Stimulated activated CD4-positive, alpha-beta T cell treated with anti-CD3 and anti-CD28 coated beads, Interleukin-4, amount 100 ng/mL, for 4 hours (primary cell): ENCODE measurements at places on chromosomes 5 and 9.

DNA sequence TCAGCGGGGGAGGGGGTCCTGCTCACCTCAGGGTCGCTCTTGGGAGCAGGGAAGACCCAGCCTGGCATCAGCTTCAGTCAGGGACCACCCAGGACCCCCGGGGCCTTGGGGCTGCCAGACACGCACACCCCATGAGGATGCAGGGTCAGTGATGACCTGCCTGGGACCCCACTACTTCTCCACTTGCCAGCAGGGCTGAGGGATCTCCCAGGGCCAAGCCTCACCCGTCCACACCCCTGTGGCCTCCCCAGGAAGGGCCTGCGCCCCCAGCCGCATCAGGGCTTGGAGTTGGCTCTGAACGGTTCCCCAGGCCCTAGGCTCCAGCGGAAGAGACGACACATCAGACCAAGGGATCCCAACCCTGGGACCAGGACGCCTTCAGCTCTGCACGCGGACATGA lies 33.7 kb downstream of the SLC12A7 start:
- DNase-seq, result no peak

GRCh38 chr5:73300337-73301207 lies 127.6 kb downstream of the TMEM174 start:
- no peak for DNase-seq

DNA sequence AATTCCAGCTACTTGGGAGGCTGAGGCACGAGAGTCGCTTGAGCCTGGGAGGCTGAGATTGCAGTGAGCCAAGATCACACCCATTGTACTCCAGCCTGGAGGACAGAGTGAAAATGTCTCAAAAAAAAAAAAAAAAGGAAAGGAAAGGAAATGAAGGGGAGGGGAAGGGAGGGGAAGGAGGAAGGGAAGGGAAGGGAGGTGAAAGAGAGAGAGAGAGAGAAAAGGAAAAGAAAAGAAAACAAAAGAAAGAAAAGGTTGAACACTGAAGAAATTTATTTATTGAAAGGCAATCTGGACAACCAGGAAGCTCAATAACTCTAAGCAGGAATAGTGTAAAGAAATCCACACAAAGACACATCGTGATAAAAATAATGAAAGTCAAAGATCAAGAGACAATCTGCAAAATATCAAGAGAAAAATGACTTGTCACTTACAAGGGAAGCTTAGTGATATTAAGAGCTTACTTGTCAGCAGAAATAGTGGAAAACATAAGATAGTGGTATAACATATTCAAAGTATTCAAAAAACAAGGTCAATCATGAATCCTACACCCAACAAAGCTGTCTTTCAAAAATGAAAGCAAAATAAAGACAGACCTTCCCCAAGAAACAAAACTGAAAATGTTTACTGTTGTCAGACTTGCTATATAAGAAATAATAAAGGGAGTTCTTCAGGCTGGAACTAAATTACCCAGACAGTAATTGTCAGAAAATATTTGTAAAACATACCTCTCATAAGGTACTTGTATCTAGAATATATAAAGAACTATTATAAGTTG lies 10.9 kb upstream of the RIMOC1 start:
- DNase-seq, result no peak

DNA sequence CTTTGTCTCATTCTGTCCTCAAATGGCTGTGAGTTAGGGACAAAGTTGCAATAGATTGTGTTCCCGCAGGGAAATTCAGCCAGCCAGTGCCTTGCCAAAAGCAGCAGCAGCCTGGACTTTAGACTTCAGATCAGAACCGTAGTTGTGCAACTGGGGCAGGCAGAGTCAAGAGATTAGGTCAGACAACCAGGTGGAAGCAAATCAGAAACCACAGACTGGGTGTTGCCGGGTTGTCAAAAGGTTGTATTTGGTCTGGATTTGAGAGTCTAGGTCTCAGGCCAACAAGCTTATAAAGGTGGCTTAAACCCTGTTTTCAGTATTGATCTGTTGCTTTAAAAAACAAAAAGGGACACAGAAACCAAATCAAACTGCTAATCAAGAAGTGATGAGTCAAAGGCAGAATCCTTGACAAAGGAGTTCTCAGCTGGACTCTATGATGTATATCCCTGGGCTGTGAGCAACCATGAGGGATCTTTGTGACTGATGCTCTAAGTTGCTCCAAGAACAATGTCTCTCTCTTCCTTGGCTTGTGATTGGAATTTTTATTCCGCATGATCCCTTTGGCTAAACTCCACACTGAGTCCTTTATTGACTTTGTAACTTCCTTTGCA lies 20.9 kb downstream of the RFK start:
- DNase-seq, result no peak

DNA sequence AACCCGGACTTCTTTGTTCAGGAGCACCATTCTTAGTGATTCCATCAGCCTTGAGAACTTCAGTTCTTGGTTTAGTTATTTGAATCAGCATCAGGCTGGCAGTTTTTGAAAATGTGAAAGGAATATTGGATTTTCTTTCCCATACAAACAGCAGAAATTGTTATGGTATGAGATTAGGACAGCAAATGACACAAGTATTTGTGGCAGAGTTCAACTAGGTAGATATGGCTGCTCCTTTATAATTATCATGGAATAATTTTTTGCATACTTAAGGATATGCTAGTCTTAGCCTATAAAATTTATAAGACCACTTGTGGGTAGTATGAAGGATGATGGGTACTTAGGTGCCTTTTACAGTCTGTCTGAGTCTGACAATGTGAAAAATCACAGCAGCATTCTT lies 25.5 kb downstream of the ERAP2 start:
- DNase-seq, result no peak

- no peak for DNase-seq
Measured at GRCh38 chr9:131319486-131319885, 30.0 kb downstream of the PLPP7 start.

DNA sequence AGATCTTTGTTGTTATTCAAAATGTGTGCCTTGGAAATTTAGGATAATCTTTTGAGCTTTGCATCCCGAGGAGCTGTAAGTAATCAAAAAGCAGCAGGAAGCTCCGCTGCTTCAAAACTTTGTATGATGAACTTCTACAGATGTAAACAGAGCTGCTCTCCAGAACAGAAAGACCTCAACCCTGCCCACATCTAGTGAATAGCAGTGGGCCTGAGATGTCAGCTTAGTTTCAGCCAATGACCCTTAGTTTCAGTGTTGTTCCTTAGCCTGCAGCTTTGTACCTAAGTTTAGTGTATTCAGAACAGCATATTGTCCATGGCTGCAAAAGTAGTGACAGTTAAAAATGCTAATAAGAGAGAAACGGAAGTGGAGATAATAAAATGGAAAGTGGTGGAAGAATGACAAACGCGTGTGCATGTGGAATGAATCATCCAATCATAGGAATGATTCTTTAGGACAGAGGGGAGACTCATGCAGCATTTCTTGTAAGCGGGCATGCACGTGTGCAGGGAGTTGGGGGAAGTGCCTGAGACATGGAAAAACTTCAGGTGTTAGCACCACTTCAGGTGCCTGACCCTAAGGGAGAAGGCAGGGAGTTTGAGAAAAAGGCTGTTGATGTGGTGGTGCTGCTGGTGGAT lies 24.9 kb downstream of the SNX24 start:
- DNase-seq, result no peak

DNA sequence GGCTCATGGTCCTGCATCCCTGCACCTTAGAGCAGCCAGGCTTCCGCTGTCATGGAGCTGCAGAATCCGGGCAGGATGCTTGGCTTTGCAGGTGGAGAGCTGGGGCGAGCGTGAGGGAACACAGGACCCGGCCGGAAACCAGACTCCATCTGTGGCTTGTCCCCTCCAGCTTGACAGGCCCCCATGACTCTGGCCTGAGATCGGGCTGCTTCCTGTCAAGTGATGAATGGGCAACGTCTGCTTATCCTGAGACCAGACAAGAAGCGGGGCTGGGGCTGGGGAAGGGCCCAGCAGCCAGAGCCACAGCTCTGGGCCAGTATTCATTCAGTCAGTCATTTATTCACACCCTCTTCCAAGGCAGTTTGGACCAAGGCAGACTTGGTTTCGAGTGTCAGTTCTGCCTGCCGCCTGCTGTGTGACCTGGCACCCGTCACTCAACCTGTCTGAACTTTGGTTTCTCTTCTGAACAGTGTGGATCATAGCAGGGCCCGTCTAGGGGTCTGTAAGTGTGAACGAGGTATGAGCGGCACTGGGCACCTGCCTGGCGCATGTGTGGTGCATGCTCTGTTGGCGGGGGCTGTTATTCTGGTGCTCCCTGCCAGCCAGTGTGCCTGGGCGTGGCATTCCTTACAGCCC lies 37.5 kb downstream of the NEK6 start:
- DNase-seq, result no peak

- DNase-seq, result no peak
Measured at GRCh38 chr5:73387601-73388305, 60.8 kb downstream of the FOXD1 start.

DNA sequence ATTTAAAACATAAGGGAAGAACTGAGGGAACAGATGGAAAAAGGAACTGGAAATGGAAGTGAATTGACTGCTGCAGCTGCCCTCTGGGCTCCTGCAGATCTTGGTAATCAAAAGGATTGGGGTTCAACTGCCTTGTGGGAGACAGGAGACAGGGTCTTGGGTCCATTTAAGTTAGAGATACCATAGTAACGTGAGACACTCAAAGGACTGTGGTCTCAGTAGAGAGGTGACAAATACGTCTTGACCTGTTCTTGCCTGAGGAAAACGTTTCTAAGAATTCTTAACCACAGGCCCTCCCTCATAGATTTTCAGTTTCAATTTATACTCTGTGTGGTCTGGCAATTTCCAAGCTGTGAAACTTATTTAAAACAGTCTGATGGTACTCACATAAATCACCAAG lies 100.8 kb upstream of the DHFR start:
- DNase-seq, result no peak

GRCh38 chr9:15856591-15856990 lies 303.7 kb downstream of the CCDC171 start:
- DNase-seq, result no peak

DNA sequence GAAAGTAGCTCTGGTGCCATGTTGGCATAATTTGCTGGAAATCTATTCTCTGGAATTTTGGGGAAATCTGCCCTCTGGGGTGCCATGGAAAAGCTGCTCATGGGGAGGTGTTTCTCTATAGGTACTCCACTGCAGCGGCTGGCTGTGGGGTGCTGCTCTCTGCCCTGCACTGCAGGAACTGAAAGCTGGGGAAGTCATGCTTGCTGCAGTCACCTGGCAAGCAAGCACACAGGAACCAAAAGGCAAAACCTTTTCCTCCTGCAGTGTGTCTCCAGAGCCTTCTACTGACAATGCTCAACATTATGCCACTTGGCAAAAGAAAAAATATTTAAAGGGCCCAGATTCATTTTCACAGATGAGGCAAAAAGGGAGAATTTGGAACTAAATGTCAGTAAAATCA lies 25.8 kb upstream of the CARNMT1 start:
- DNase-seq, result no peak

DNA sequence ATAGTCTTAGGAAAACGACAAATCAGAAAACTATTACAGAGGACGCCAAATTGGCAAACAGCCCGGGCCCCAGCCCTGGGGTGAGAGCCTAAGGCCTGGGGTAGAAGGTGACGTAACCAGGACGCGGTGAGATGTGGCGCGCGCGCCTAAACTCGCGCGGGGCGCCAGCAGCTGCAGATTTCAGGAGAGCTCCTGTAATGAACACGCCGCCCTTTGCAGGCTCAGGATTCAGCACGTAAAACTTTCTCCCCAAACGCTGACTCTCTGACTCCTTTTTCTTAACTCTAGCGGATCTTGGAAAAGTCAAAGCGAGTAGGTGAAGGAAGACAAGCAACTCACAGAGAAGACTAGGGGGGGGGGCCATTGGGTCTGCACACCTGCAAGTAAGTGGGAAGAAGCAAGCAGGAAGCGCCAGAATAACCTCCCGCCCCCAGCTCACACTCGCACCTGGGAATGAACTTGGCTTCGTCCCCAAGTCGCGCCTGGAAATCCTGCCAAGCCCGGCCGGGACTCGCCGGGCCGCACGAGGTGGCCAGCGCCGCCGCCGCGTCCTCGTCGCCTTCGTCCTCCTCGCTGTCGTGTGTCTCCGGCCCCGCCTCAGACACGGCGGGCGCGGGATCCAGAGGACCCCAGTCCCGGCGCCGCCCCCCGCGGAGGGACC lies 822 bp downstream of the RASEF start:
- no peak for DNase-seq

DNA sequence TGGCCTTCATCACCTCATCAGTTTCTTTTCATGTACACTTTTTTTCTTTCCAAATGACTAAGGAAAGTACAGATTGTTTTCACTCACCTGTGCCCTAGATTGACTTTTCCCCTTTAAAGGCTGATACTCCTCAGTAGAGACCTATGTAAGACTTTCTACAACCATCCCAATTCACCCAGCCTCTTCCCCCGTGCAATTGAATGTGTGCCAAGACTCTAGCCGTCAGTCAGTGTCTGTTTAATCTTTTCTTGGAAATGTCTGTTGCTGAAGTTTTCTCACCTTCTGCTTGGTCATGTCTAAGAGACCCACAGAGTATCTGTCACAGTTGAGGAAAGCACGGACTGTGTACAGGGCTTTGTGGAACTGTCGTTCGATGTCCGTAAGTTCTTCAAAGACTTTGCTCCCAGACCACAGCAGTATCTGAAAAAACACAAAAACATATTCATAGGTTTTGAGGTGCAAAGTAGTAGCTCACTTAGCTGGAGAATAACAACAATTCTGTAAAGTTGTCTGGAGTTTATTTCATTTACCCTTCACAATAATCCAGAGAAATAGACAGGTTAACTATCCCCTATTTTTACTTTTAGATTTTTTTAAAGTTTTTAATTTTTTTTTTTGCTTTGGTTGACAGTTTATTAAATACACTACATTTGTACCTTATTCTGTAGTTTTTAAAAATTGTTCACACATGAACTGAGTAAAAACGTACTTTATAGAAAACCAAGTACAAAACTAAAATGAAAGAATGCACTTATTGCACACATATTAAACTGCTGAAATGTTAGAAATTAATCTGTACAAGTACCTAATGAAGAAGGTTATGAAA lies 13.6 kb downstream of the PDE6A start:
- DNase-seq, result no peak

DNA sequence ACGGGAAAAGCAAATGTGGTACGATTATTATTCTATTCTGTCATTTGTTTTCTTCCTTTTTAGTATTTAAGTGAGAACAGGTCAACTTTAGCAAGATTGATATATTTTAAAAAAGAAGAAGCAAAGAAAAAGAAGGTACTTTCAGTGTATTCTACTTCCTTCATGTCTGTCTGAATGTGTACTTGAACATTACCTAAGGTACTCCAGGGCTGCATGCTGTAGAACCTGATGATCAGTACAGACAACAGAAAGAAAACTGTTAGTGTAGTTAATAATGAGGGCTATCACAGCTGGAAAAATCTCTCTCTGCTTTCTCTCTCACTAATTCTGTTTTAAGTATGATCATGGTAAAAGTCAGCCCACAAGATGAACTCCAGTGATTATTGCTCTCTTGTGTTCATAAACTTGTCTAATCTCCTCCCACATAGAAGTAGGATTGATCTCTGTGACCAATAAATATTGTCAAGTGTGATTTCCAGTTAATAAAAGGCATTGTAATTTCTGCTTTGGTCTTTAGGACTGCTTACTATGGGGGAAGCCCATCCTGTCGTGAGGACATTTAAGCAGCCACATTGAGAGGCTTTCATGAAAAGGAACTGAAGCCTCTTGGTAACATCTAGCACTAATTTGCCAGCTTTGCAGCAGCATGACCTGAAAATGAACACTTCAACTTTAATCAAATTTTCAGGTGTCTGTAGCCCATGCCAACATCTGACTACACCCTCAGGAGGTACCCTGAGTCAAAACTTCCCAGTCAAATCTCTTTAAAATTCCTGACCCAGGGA lies 864.0 kb upstream of the ACO1 start:
- no peak for DNase-seq
